ENCODE measurements at places on chromosomes 1 and 21.
A peak's percentile ranks its signal among the peaks of the same experiment; 100 is the strongest.

- DNase-seq = no peak
Observed at GRCh38 chr1:68332041-68332440, 99.7 kb upstream of the WLS start.

DNA sequence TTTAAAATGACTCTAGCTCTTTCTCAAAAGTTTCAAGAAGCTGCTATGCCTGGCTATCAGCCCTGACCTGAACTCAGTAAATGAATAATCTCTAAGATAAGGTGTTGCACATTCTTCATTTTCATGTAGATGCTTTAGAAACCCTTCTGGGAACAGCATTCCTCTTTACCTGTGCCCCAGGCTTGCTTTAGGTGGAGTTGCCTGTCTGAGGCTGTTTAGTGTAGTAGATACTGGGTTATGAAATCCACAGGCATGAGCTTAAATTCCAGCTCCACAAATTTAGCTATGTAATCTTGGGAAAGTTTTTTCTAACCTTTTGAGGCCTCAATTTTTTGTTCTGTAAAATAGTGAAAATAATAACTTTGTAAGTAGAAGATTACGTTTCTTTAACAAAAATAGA is 41.6 kb downstream of the ATP6V1G3 start:
- no peak for DNase-seq

DNA sequence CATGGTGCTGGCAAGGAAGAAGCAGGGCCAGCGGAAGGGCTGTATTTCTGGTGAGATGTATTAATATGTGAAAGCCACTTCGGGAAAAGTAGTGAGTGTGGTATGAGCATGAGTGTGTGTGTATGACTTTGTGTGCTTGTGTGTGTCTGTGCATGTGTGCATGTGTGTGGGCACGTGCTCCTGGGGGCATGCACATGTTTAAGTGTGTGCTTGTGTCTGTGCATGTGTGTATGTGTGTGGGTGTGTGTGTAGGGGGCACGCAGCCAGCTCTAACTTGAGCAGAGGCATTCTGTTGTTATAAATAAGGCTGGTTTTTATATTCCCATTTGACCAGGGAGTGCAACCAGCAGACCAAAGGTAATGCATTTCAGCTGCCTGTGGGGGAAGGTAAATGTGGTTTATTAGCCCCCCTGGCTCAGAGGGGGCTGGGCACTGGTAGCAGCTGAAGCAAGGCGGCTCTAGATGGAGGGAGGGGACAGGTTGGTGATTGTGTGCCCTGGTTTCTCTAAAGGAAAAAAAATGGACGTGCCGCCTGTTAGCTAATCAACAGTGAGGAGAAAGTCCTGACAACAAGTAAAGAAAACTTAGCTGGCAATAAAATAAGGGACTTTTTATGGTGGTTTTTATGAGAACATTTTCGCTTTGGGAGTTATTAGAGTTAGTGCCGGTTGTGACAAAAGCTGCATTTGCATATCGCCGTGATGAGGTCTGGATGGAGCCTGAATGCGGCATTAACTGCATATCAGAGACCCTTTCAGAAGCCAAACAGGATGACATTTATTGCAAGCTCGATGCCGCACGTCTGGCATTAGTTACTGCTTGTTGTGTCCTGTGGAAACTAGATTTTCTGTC is 180.1 kb downstream of the CAMTA1 start:
- DNase-seq = no peak

GRCh38 chr1:48552420-48552819 is 80.4 kb upstream of the SPATA6 start:
- no peak for DNase-seq

- no peak for DNase-seq
Observed at GRCh38 chr1:101330427-101331130, 93.8 kb downstream of the S1PR1 start.

- DNase-seq = no peak
Observed at GRCh38 chr1:98342566-98342965, 319.0 kb upstream of the SNX7 start.

- no peak for DNase-seq
Observed at GRCh38 chr1:211492511-211493132, 660 bp upstream of the RD3 start.

GRCh38 chr1:111596499-111596898 is 23.1 kb upstream of the RAP1A start:
- peak; percentile 63 for DNase-seq

GRCh38 chr1:181680332-181680731 is 197.0 kb downstream of the CACNA1E start:
- no peak for DNase-seq

DNA sequence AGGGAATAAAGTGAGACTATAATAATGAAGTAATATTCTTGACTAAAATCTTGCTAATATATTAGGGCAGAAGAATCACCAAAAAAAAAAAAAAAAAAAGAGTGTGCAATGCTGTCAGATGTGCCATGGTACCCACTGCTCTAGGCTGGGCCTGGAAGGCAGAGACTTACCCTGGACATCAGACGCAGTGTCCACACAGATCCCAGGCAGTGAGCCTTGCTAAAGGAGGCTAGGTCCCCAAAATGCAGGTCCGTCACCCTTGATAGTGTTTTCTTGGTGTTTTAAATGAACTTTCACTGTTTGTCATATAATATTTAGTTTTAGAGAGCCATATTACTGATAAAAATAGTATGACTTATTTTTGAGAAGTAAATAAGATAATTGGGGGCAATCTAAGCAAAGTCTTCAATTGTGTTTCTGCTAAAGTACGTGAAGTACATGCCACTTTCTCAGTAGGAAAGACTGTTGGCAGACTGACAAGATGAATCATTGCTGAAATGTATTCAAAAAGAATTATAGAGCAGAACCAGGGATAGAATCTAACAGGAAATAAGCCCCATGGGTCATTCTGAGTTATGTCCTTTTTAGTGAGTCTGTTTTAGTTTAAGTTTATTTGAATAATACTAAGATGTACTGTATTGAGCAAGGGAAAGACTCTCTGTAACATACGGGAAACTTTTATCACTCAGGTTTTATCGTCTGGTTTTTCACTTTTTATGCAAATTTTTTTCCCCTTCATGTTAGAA is 74.6 kb upstream of the PDC start:
- no peak for DNase-seq

- DNase-seq = no peak
Observed at GRCh38 chr1:42963378-42964043, 4.8 kb upstream of the SLC2A1 start.

All from activated gamma-delta T cell treated with Interleukin-2 at 50 U/mL for 16 hours (primary cell).